ENCODE measurements at places on chromosomes 6 and 20.

GRCh38 chr6:85404564-85405174 is 45.2 kb upstream of the NT5E start:
- DNase-seq, result no peak

- DNase-seq, result no peak
Observed at GRCh38 chr6:11975353-11975977, 36.6 kb upstream of the HIVEP1 start.

DNA sequence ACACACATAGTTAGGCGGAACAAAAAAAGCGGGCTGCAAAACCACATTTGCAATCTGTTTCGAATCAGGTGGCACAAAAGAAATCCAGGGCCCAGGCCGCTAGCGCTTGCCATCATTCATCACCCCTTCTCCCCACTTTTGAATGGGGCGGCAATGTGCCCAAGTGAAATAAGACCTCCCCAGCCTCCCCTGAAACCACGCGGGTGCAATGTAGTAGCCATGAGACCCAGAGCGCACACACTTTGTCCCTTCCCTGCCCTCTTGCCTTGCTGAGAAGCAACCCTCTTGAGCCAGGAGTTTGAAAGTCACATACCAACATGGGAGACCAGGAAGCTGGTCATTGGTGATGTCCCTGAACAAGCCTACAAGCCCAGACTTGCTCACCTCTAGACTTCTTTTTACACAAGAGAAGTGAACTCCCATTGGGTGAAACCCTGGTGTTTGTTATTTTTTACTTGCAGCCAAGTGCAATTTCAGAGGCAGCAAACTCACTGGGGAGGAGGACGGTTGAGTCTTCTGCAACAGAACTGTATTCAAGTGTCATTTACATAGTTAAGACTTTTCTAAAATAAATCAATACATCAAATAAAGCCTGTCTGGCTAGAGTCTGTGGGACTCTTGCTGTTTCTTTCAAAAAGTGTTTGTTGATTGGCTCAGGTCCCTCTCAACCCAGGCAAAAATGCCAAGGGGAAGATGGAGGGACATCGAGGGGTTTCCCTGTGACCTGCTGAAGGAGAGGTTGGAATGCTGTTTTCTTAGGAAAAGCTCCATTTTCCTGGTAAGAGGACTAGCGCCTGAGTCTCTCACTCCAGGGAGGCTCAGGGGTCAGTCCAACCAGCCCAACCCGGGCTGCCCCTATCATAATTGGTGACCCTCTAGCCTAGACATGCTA is 138.1 kb upstream of the PTPN1 start:
- no peak for DNase-seq

GRCh38 chr20:33474963-33475362 is 14.9 kb upstream of the CBFA2T2 start:
- DNase-seq, result no peak

- no peak for DNase-seq
Observed at GRCh38 chr6:96196633-96197032, 180.9 kb downstream of the FUT9 start.

DNA sequence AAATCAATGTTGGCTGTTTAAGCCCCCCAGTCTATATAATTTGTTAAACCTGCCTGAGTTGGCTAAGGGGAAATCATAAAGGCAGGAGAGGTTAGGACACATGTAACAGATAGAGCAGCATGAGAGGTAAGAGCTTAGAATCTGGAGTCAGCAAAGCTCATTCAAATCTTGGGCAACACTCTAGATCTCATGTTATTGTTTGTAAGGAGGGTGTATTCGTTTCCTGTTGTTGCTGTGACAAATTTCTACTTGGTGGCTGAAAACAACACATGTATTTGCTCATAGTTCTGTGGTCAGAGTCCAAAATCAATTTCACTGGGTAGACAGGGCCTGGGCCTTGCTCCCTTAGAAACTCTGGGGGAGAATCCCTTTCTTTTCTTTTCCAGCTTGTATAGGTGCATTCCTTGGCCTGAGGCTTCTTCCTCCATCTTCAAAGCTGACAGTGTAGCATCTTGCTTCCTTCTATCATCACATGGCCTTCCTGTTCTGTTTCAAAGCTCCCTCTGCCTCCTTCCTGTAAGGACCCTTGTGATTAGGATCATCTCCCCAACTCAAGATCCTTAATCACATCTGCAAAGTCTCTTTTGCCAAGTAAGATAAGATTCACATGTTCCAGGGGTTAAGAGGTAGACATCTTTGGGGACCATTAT is 4.4 kb downstream of the LY86 start:
- no peak for DNase-seq

- DNase-seq, result peak; percentile 83
Observed at GRCh38 chr6:152301765-152302568, 335.2 kb downstream of the SYNE1 start.

DNA sequence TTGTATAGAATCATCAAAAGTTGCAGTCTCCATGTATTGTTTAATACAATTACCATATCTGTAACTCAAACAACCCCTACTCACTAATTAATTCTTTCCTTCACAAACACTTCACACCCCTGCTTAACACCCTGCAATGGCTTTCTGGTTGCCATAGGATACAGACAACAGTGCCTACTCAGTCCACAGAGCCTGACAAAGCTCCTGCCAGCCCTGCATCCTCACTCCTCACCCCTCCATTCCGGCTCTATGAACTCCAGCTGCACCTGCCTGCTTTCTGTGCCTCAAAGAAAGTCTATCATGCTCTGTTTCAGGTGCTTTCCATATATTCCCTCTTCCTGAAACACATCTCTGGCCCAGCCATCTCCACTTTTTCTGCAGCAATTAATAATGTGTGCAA is 253.4 kb downstream of the HACE1 start:
- no peak for DNase-seq

DNA sequence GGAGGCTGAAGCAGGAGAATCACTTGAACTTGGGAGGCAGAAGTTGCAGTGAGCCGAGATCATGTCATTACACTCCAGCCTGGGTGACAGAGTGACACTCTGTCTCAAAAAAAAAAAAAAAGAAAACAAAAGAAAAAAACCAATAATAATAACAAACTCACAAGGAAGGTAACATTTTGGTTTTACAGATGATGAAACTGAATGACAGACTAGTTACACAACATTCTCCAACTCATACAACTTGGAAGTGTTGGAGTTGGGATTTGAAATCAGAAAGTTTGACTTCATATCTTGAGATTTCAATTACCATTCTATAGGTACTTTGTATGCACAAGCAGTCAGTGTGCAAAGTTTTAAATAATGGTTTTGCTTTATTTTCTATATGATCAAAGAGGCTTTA is 10.2 kb downstream of the TPD52L1 start:
- no peak for DNase-seq

DNA sequence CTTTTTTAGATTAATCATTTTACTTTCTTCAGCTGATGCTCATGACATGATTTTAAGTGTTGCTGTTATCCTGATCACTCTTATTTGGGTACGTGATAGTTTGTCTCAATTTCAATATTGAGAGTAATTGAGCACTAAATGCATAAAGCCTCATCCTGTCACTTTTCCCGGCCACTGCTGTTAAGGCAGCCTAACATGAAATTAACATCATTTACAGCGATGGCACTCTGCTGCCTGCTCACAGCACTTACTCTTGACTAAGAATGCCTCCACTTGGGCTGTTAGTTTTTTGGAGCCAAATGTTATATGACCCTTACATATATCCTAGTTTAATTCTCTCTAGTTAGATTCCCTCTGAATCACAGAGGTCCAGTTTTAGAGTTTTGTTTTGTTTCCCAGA is 107.3 kb downstream of the SLX4IP start:
- DNase-seq, result no peak

DNA sequence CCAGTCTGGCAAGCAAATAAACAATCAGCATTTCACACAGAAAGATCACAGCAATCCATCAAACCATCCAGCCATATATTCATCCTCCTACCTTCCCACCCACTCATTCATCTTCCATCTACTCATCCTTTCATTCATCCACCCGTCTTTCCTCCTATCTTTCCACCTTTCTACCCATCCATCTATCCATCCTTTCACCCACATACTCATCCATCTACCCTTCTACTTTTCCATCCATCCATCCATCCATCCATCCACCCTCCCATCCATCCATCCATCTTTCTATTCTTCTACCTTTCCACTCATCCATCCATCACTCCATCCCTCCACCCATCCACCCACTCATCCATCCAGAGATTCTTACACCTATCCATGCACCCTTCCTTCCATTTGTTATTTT is 49.3 kb downstream of the KIAA0319 start:
- no peak for DNase-seq

DNA sequence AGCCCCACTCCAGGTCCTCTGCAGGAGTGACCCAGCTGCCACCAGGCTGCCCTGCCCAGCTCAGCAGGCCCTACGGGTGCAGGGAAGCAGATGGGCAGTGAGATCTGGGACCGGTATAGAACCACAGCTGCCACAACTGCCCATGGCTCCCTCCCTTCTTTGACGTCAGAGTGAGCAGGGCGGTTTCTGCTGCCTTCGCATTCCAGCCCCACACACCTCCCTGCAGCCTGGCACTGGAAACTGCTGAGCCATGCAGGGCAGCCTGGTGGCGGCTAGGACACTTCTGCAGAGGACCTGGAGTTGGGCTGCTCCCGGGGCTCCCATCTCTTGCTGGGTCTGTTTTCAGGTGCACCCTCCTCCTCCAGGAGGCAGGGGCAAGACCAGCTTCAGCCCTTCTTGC is 101.6 kb upstream of the CD93 start:
- no peak for DNase-seq

DNA sequence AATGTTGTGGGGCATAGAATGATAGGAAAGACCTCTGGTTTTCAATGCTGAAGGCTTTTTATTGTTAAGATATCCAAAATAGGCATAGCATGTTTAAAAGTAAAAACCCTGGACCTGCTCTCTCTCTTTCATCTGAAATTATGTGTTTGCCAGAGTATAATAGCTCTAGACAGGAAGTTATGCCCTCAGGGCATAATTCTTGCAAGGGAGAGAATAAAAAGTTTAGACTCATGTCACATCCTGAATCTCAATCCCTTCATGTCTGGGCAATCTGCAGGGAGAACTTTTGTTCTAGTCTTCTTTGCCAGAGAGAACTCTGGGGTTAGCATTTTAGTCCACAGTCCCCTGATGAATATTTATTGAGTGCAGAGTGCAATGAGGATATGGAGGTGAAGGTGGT is 297.3 kb upstream of the FLRT3 start:
- DNase-seq, result no peak

- DNase-seq, result no peak
Observed at GRCh38 chr6:82144007-82144851, 103.3 kb downstream of the IBTK start.

DNA sequence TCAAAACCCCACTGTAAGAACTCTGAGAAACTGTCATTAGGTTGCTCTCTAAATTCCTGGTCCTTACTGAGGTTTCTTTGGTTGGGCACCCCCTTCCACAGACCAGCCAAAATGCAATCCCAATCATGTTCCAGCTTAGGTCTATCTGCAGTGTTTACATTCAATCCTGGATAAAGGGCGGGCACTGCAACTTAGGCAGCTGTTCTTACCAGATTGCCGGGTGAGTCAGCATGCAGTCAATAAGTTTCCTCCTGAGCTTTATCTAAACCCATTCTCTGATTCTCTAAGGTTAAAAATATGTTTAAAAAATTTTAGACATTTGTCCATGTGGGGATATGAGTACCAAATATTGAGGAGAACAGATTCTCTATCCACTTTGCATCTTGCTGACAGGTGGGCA is 197.8 kb downstream of the HAO1 start:
- no peak for DNase-seq

GRCh38 chr6:140360651-140361050 is 986.2 kb upstream of the CITED2 start:
- DNase-seq, result no peak

Data from CD4-positive, alpha-beta T cell (primary cell).